Stomach (tissue), 19 donors: ENCODE measurements at places on chromosomes 1 and 21. TPM values are rescaled to one million over a fixed set of nuclear protein-coding genes. Genes with fewer than 3 reads are reported as not detected.

The SPATC1L gene
- 0.72 TPM for total RNA-seq

The CADM3 gene
- total RNA-seq, result 7.5 TPM

The DLGAP3 gene
- total RNA-seq, result 0.18 TPM

The PEX14 gene
- total RNA-seq, result 18.1 TPM

- no peak overlapping the region for H3K4me3 ChIP-seq
- no peaks in the 10 kb centered on the region for H3K27me3 ChIP-seq
- H3K27ac ChIP-seq, result no peak overlapping the region
- DNase-seq, result no peak
Measured at GRCh38 chr1:198601936-198602889, 36.6 kb upstream of the PTPRC start.

DNA sequence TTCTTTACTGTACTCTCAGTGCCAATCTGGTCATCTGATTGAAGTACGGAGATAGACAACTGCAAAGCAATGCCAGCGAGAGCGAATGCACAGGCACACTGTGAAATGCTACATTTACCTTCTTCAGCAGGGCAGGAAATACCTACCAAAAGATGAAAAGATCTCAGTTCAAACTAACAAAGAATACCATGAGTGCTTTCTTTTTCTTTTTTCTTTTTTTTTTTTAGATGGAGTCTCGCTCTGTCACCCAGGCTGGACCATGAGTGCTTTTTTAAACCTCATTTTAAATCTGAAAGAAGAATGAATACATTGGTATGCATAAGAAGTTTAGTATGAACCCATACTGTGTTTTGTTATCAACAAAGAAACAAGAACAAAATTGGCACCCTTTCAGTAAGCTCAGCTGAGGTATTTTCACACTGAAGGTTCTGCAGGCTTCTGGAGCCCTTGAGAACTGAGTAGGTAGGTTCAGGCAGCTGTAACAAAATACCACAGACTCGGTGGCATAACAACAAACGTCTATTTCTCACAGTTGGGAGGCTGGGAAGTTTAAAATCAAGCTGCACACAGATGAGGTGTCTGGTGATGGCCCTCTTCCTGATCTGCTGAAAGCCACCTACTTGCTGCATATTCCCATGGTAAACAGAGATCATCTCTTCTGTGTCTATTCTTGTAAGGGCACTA, 1.7 kb upstream of the CHI3L2 start:
- DNase-seq, result no peak
- no peak overlapping the region for H3K27ac ChIP-seq
- H3K27me3 ChIP-seq, result no peaks in the 10 kb centered on the region
- H3K36me3 ChIP-seq, result no peaks in the 10 kb centered on the region
- no peak overlapping the region for H3K4me3 ChIP-seq

DNA sequence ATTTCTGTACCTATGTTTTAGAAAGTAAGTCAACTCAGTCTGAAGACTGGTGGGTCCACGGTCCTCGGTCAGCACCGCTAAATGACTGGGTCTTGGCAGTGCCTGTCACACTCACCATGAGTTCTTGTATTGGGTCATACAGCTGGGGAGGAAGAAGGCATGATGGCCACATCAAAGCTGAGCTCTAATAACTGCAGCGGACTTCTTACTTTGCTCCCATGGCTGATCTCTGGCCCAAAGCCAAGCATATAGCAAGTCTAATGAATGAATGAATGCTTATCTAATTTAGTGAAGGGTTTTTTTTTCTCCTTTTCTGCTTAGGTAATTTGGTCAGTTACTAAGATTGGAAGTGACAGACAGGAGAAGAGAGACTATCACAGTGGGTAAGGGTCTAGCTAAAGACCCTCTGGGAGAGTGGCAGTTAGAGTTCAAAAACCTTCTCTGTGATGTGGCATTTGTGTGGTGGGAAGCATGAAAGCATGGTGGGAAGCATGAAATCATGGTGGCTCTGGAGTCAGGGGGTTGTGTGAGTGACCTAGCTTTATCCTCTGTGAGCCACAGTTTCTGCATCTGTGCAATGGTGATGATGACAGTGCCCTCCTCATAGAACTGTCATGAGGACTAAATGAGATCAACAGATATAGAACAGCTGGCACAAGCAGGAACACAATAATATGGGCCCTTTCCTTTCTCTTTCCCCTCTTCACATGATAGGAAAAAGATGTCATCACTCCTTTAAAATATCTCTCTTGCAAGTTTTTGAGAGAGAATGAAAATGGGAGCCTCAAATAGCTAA, 78.9 kb upstream of the JAK1 start:
- H3K36me3 ChIP-seq, result peaks cover 4% of the 10 kb centered on the region
- no peaks in the 10 kb centered on the region for H3K4me1 ChIP-seq
- no peak overlapping the region for H3K27ac ChIP-seq
- no peak for DNase-seq
- no peaks in the 10 kb centered on the region for H3K27me3 ChIP-seq

DNA sequence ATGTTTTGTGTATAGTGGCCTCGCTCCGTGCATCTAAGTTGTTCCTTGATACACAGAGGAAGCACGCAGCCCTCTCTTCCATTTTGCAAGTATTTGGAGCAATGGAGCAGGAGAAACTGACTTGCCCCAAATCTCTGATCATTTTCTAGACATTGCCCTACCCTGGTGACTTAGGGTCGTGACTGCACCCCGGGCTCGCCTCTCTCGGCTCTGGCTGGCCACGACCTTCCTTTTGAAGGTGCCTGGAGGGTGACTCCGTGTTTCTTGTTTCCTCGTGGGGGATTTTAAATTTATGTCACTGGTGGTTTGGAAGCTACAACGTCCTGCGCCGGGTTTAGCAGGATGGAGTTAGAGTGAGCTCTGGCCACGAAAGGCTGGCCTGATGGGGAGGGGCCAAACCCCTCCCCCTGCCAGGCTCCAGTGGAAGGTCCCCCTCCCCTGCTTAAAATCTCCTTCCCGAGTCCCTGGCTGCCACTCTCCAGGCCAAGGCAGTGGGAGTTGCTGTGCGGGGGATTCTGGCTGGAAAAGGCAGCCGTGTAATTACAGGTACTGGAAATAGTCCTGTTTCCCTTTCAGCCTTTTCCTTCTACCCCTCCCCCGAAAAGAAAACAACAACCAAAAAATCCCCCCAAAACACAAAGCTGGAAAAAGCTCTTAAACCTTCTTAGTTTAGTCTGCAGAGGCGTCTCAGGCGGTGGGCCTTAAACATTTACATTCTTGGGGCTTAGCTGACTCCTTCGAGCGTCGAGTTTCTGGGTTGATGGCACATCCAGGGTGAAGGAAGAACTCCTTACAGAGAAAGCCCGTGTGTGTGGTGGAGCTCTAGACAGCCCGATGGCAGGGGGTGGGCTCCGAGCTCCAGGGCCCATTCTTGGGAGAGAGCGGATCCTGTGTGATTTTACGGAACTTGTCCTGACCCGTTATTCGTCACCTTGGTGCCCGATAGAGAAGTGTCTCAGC, 28.1 kb downstream of the SPSB1 start:
- H3K36me3 ChIP-seq, result no peaks in the 10 kb centered on the region
- DNase-seq, result peak; percentile 56
- peak overlapping the region; percentile 78 for H3K27ac ChIP-seq
- H3K27me3 ChIP-seq, result no peaks in the 10 kb centered on the region
- no peak overlapping the region for H3K4me3 ChIP-seq

DNA sequence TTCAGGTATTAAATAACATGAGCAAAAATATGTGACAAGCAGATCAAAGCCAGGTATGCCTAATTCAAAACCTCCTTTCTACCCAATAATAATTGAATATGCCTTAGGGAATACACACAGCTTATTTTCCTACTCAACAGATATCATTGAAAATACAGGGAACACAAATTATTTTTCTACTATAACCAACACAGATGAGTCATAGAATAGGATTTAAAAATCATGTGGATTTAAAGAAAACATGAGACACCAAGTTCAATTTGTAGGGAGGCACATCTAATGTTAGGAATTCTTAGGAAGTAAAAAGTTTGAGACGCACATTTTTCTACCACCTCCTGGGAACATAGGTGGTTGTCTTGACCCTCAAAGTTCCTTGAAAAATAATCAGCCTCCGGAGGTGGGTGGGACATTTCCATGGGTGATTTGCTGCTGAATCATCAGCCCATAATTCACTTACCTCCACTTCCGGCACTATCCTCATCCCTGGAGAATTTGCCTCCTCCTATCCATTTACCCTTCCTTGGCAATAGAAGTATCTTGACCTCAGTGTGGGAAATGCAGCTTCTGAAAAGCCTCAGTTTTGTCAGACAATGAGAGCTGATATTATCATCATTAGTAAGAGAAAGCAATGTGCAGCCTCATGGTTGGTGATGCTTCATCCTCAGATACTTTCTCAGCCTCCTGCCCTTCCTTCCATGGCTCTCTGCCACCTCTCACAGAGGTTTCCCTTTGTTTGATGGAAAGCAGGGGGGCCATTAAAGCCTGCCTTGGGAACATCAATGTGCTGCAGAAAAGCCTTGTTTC, 33.5 kb upstream of the RGS4 start:
- no peaks in the 10 kb centered on the region for H3K36me3 ChIP-seq
- DNase-seq, result no peak
- H3K4me1 ChIP-seq, result no peaks in the 10 kb centered on the region
- no peak overlapping the region for H3K4me3 ChIP-seq

GRCh38 chr1:68383092-68383491, 66.7 kb downstream of the RPE65 start:
- no peak for DNase-seq
- no peak overlapping the region for H3K27ac ChIP-seq
- H3K4me1 ChIP-seq, result no peaks in the 10 kb centered on the region

GRCh38 chr1:204431310-204432184, 19.9 kb upstream of the PPP1R15B start:
- H3K27ac ChIP-seq, result peak overlapping the region; percentile 23
- H3K36me3 ChIP-seq, result peaks cover 96% of the 10 kb centered on the region
- H3K4me3 ChIP-seq, result no peak overlapping the region
- DNase-seq, result peak; percentile 89

GRCh38 chr1:166156674-166157073, 10.1 kb downstream of the FAM78B start:
- H3K4me3 ChIP-seq, result no peak overlapping the region
- H3K27me3 ChIP-seq, result no peaks in the 10 kb centered on the region
- H3K36me3 ChIP-seq, result no peaks in the 10 kb centered on the region
- H3K4me1 ChIP-seq, result no peaks in the 10 kb centered on the region

DNA sequence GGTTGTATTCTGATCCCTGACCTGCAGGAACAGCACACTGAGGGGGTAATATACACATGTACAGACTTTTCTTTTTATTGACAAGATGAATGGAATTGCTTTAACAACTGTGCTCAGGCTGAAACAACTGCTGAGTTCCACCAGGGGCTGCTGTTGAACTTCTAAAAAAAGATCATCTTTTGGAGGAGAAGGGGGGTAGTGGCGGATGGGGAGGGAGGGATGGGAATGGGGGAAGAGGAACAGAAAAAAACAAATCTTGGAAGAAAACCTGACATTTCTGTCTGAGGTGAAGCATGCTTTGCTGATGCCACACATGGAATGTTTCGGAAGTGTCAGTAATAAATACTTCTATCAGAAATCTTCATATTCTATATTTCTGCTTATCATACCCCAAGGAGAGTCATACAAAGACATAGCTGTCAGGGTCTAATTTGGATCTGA, 75.0 kb downstream of the RWDD3 start:
- H3K4me3 ChIP-seq, result no peak overlapping the region
- H3K36me3 ChIP-seq, result no peaks in the 10 kb centered on the region
- H3K4me1 ChIP-seq, result no peaks in the 10 kb centered on the region
- no peak overlapping the region for H3K27ac ChIP-seq

DNA sequence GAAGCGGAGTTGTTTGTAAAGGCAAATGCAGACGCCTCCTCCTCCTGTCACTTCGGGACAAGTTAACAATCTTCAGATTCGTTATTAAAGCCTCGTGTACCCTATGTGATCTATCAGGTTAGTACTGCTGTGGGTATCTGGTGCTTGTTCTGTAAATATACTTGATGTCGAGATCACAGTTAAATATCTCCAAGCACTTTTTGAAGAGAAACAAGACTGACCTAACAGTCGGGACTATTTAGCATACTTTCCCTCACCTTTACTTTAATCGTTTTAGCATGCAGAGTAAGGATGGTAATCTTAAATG, 710 bp downstream of the KLHL20 start:
- peak overlapping the region; percentile 74 for H3K4me3 ChIP-seq
- H3K4me1 ChIP-seq, result peaks cover 4% of the 10 kb centered on the region
- H3K36me3 ChIP-seq, result peaks cover 4% of the 10 kb centered on the region
- DNase-seq, result no peak

DNA sequence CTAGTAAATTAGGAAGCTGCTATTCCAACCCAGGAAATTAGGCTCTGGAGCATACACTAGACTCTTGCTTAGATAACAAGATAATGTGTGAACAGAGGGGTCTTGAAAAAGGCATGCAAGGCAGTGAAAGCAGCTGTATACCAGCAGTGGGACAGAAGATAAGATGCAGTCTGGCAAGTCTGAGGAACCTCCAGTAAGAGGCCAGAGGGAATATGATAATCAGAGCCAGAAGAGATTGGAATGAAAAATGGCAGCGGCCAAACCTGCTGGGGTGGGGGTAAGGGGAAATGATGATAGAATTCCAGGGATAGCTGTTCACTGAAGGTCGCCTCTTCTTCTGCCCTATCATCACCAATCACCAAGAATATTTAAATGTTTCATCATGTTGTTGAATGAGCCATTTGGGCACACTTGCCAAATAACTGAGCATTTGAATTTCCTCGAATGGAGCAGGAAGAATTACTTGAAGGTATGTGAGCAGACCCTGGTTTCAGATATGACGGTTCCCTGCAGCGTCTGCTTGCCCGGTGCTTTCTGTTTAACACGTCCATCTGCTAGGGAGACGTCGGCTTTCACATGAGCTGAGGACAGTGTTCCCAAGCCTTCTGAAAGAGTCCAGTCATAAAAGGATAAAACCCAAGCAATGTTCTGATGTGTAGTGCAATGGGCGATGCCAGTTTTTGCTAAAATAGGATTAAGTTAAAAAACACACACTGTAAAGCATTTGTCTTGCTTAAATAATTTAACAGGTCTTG, 173.3 kb downstream of the RWDD3 start:
- H3K27ac ChIP-seq, result no peak overlapping the region
- H3K4me3 ChIP-seq, result no peak overlapping the region
- H3K36me3 ChIP-seq, result no peaks in the 10 kb centered on the region
- peak; percentile 15 for DNase-seq

DNA sequence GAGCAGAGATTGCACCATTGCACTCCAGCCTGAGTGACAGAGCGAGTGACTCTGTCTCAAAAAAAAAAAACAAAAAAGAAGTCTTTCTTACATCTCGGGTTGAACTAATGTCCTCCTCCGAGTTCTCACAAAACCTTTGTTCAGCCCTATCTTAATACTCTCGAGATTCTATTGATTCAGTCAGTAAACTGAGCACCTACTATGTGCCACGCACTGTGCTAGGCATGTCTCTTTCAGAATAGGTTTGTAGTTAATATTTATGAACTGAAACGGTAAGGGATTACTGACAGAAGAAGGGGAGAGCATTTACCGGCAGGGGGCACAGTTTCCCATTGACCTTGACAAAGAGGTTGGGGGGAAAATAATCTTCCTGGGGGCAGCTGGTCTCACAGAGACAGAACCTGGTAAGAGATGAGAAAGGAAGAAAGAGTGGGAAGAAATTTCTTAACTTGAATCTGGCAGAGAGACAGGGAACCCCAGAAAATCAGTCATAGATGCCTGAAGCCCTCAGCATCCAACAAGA, 3.4 kb downstream of the PIAS3 start:
- no peak for DNase-seq
- no peak overlapping the region for H3K4me3 ChIP-seq
- no peaks in the 10 kb centered on the region for H3K27me3 ChIP-seq
- peaks cover 56% of the 10 kb centered on the region for H3K36me3 ChIP-seq
